ENCODE measurements at places on chromosomes 16 and 17.

DNA sequence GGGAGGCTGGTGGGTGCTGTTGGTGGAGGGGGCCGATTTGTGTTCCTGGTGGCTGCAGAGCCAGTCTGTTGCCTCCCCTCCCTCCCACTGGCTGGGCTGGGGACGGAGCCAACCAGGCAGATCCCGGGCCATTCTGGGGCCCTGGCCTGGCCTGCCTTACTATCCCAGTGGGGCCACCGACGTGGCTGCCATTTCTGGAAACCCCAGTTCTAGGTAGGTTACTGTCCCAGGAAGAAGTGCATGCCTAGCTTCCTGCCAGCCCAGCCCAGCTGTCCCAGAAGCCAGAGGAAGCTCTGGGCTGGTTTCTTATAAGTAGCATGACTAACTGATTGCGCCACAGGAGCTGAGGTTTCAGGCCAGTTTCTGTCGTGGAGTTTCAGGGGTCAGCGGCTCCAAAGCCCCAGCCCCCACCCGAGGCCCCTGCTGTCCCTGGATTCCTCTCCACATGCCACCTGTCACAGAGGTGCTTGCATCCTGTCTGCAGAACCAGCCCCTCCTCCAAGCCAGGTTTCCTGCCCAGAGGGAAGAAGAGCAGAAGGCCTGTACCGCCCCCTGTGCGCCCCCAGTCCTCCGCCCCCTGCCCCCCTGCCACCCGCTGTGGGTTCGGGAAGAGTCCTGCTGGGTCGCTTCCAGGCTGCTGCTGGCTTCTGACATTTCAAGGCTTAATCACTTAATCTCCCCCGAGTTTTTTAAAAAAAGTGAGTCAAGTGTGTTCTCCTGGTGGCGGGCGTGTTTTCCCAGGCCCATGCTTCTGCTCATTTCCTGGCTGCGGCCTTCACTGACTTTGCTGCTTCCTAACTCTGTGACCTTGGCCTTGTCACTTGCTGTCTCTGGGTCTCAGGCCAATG lies 13.2 kb downstream of the IL4R start:
- DNase-seq: no peak

DNA sequence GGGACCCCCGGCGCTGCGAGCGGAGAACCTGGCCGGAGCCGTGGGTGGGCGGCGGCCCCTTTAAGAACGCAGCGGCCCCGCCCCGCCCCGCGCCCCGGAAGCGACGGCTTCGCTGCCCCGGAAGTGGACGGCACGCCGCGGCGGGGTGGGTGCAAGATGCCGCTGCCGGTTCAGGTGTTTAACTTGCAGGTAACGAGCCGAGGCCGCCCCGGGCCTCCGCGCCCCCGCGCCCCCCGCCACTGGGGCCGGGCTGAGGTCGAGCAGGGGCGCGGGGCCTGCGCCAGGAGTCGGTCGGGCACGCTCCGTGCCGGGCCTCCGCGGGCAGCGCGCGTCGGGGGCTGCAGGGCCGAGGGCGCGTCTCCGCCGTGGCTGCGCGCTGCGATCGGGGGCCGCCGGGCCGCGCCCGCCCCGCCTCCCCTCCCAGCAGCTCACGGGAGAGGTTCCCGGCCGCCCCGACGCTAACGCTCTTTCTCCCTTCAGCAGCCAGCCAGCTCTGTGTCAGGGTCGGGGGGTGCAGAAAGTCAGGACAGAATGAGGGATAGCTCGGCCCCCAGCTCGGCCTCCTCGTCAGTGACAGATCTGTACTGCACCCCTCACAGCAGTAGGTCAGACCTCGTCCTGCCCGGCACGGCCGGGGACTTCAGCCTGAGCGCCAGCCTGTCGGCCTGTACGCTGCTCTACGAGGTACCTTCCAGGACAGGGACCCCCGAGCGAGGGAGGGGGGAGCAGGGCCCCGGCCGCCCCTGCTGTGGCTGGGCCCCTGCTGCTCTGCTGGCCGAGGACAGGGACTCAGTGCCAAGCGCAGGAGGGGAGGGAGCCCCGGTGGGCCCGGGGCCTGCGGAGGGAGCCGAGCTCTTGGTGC lies at the start of the genes GPS1 and RFNG:
Gene GPS1 (plus strand): TSS at position 123 of the 862 bp plus-strand sequence. CDS start 34 bp downstream, at position 157.
Gene RFNG (minus strand): TSS at position 36 of the 862 bp plus-strand sequence. CDS start 45 bp downstream, outside the sequence.
- DNase-seq: peak; percentile 74

DNA sequence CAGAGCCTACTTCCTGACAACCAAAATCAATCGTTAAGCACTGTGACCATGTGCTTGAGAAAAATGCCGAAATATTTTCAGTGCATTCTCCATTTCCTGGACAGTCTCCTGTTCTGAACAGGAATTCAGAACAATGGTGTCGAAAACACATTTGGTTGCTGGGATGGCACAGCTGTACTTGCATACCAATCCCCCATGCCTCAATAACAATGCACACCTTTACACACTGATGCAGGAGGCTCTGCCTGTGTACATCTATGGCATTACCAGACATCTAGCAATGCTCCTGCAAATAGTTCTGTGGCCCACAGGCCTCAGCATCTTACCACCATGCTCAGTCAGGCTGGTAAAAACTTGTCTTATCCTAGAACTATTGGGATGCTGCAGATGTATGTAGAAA lies 6.2 kb downstream of the CHTF8 start:
- no peak for DNase-seq

GRCh38 chr16:76668207-76668725 lies 391.1 kb downstream of the CNTNAP4 start:
- DNase-seq: no peak

DNA sequence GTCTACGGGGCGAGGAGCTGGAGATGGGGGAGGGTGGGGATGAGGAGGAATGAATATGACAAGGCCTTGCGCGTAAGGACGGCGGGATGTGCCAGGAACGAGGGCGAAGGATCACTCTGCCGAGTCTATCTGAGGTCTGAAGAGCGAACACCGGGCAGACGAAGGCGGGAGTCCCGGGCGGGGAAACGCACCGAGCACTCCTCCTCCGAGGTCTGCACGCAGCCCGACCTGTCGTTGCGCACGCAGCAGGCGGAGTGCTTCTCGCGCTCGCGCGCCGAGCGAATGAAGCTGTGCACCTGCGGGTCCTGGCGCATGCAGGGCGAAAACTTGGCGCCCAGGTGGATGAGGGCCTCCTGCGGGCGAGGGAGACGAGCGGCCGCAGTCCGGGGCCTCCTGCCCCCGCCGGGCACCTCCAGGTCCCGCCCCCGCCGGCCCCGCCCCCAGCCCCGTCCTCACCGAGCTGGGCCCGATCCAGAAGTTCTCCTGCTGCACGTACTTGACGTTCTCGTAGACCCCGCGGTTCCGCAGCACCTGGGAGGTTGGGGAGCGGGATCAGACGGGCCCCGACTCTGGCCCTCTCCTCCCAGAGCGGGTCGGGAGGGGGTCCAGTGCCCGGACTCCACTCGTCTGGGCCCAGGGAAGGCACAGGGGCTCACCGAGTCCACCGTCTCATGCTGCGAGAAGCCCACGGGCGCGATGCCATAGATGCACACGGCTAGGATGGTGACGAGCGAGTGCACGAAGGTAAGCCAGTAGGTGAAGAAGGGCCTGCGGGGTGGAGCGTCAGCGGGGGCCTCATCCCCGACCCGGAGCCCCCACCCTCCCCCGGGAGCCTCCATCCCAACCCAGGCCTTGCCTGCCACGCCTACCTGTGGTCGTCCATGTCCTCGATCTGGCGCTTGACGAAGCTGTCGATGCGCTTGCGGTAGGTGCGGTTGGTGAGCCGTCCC lies 7.6 kb downstream of the SNRNP25 start:
- DNase-seq: no peak
